NCI-H1436 (cell line): ENCODE measurements at places on chromosomes 3 and 15.

DNA sequence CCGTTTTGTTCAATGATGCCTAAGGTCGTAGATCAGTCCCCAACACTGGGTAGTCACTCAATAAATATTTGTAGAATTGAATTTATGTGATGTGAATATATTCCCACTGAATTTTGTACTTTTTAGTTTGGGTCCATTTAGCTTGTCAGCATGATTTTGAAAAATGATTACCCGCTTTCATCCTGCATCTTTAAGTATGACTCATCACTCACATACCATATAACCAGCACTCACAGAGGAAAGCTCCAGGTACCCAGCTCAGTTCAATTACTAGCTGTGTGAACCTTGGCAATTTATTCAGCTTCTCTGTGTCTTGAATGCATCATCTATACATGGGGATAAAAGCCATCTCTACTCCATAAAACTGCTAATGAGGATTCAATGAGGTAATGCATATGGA lies 2.2 kb upstream of the MLF1 start:
- no peak for DNase-seq

DNA sequence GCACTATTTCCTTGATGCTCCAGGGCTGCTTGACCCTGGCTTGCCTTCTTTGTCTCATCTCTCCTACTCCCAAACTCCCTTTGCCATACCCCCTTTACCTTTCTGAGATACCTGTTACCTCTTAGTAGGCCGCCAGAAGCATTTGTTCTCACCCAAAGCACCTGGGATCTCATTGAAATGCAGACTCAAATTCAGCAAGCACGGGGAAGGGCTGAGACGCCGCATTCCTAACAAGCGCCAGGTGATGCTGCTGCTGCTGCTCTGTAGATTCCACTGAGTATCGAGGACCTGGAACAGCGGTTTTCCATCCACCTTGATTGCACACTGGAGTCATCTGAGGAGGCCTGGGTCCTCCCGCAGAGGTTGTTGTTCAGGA lies 91.8 kb downstream of the TMEM266 start:
- DNase-seq, result no peak

GRCh38 chr3:43966126-43966525 lies 275.4 kb downstream of the ABHD5 start:
- DNase-seq, result no peak

DNA sequence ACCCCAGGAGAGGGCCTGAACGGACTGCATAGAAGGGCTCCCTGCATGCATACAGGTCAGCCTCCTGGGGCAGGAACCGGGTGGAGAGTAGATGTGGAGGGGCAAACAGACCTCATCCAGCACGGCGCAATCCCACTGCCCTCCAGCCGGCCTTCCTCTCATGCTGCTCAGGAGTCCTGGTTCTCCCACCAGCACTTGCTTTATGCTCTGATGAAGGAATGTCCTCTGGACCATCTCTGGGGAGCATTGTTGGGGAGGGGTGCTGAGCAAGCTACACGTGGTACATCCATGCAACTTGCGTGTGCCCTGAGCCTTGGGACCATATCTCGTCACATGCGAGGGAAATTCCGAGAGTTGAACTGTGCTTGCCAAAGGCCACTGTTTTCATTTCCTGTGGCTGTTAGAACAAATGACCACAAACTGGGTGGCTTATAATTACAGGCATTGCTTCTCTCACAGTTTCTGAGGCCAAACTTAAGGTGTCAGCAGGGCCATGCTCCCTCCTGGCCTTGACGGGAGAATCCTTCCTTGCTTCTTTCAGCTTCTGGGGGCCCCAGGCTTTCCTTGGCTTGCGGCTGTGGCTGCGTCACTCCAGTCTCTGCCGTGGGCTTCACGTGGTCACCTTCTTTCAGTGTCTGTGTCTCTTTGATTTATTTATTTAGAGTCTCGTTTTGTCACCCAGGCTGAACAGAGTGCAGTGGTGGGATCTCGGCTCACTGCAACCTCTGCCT lies 12.2 kb downstream of the SELENOS start:
- DNase-seq, result no peak

GRCh38 chr15:74011610-74012009 lies 17.1 kb downstream of the PML start:
- DNase-seq, result no peak

GRCh38 chr3:95228416-95228815 lies 1165.6 kb downstream of the NSUN3 start:
- no peak for DNase-seq

GRCh38 chr15:52290329-52290728 lies 5.3 kb downstream of the MYO5C start:
- DNase-seq, result no peak

GRCh38 chr15:69141833-69142232 lies 18.6 kb upstream of the GLCE start:
- no peak for DNase-seq

DNA sequence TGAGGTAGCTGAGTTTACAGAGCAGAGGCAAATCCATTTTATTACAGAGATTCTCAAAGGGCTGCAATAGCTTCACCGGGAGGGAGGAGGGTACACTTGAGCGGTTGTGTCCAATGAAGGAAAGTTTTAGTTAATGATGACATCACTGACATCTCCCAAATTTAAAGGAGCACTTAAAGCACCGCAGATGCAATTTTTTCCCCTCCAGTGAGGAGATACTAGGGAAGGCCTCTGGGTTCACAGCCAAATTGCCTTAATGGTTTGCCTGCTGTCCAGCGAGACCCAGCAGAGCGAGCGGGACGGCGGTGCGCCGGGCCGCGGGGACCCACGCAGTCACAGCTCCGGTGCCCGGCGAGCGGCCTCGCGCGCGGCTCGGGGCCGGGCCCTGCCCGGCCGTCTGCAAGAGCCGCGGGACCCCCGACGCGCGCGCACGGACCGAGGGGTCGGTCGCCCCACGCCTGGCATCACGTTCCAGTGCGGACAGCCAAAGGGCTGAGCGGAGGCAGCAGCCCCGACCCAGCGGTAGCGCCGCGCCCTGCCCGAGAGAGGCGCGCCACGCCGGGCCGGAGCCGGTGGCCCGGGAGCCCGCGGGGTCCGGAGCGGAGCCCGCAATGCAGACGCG lies 160.5 kb upstream of the CHRNA7 start:
- DNase-seq, result no peak

DNA sequence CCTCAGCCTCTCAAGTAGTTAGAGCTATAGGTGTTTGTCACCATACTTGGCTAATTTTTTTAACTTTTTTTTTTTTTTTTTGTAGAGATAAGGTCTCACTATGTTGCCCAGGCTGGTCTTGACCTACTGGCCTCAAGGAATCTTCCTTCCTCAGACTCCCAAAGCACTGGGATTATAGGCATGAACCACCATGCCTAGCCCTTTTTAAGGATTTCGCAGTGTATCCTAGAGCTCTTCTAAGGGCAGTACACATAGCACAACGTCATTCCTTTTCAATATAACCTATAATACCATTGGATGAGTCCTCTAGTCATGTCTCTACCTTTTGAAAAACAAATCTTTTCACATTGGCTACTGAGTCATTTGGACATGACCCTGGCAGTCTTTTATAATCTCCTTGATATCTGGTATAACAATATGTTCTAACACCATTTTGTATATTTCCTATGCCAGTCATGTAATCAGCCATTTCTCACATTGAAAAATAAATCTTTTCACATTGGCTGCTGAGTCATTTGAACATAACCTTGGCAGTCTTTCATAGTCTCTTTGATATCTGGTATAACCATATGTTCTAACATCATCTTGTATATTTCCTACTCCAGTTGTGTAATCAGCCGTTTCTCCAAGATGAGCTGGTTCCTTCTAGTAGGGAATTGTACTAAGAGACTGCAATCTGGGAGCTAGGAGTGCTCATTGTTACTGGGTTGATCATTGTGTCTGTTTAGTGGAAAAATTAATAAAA lies 944.7 kb downstream of the MCTP2 start:
- DNase-seq, result no peak

DNA sequence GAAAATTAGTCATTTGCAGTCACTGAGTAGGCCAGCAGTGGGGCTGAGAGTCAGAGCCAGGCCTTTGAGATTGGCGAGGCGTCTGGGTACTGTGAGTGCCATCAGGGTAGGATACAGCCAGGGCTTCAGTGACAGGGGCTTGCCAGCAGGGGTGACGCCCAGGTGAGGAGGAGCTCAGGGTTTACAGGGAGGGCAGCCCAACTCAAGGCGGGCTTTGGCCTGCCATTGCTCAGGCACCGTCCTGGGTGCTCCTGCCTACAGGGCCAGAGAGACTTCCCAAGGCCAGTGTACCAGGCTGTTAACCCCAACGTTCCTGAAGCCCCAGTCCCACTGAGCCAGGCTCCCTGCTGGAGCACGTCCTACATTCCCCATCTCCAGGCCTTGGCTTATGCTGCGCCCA lies 152.0 kb downstream of the FBLN2 start:
- no peak for DNase-seq

DNA sequence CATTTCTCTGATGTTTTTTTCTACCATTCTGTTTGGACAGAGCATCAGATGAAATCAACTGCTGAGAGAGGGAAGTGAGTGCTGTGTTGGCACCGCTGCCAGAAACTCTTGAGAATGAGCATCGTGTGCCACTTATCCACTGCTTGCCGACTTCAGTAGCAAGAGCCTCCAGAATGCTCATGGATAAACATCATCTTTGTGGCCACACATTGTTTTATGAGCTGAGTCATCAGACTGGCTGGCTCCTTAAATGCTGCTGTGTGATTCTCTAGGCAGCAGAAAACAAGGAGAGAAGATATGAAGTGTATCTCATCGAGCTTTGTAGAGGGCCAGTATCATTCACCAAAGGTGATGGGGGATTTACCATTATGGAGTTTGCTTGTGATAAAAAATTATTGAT lies 3.4 kb upstream of the DOCK3 start:
- no peak for DNase-seq

DNA sequence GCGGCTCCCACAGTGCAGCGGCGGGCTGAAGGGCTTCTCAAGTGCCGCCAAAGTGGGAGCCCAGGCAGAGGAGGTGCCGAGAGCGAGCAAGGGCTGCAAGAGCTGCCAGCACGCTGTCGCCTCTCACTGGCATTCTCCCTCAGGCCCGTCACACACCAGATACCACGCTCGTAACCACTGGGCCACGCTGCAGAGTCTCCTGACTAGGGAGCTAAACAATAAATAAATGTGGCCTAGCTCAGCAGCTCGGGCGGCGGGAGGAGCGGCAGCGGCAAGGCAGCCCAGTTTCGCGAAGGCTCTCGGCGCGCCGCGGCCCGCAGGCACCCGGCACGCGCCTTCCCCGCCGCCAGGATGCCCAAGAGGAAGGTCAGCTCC lies 55.9 kb upstream of the FAM174B start:
- DNase-seq, result no peak

- no peak for DNase-seq
Observed at GRCh38 chr3:189337673-189338091, 165.9 kb downstream of the TPRG1 start.

DNA sequence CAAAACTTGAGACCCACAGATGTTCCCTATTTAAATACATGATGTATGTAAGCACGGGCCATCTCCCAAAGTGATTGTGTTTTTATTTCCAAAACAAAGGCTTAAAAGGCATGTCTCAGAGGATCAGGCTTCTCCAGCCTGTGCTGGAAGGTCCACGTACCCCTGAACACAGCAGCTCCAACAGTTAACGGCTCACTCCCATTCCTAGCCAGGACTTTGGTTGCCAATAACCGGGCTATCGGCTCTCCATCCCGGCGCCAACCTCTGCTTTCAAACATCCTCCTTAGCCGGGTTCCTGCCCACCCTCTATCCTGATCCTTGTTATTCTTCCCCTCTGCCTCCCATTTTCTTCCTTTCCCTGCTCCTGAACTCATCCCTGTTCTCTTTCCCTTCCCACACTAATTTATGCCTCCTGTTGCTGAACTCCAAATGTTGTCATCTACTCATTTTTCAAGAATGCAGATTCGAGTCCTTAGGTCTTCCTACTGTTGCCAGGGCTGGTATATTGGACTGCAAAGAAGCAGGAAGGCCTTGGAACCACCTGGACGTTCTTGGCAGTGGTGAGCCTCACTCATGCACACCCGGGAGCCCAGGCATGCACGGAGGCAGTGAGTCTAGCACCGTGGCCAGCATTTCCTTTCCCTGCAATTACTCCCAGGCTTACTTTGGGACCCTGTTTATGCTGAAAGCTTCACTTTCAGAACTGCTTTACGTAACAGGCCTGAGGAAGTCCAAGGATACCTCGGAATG lies 128.4 kb upstream of the RAD18 start:
- no peak for DNase-seq
